ENCODE measurements at places on chromosomes 13 and 19.

- no peak overlapping the region for H3K27ac ChIP-seq
- H3K4me3 ChIP-seq, result no peak overlapping the region
- peaks cover 23% of the 10 kb centered on the region for H3K27me3 ChIP-seq
- no peaks in the 10 kb centered on the region for H3K36me3 ChIP-seq
- no peaks in the 10 kb centered on the region for H3K4me1 ChIP-seq
Observed at GRCh38 chr13:26568132-26568815, 10.8 kb downstream of the WASF3 start.

DNA sequence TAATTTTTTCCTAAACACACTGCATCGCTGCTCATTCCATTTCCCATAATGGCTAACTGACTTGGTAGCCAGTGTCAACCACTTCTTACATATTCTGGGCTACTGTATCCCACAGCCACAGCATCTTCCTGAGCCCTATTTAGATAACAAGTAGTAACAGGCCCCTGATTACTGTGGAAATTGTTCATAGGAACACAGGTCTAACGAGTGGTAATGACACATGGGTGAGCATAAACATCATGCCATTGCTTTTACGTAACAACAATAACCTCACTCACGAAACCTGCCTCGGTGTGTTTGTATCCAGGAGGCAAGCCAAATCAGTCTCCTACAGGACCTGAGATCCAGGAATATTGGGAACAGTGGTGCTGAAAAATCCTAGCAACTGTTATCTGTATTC lies 438.6 kb downstream of the KLF5 start:
- no peaks in the 10 kb centered on the region for H3K4me1 ChIP-seq
- H3K27ac ChIP-seq, result no peak overlapping the region
- no peaks in the 10 kb centered on the region for H3K36me3 ChIP-seq
- DNase-seq, result no peak
- no peaks in the 10 kb centered on the region for H3K27me3 ChIP-seq
- H3K4me3 ChIP-seq, result no peak overlapping the region

- H3K4me3 ChIP-seq, result no peak overlapping the region
- peaks cover 6% of the 10 kb centered on the region for H3K4me1 ChIP-seq
- H3K27ac ChIP-seq, result peak overlapping the region; percentile 33
- peaks cover 26% of the 10 kb centered on the region for H3K36me3 ChIP-seq
Observed at GRCh38 chr13:95260031-95260525, 41.2 kb downstream of the ABCC4 start.

- peak overlapping the region; percentile 85 for H3K4me3 ChIP-seq
- H3K27ac ChIP-seq, result peak overlapping the region; percentile 96
- no peak for DNase-seq
- peaks cover 21% of the 10 kb centered on the region for H3K4me1 ChIP-seq
- peaks cover 2% of the 10 kb centered on the region for H3K27me3 ChIP-seq
- H3K36me3 ChIP-seq, result peaks cover 37% of the 10 kb centered on the region
Observed at GRCh38 chr19:52786078-52786463, 520 bp downstream of the ZNF600 start.

DNA sequence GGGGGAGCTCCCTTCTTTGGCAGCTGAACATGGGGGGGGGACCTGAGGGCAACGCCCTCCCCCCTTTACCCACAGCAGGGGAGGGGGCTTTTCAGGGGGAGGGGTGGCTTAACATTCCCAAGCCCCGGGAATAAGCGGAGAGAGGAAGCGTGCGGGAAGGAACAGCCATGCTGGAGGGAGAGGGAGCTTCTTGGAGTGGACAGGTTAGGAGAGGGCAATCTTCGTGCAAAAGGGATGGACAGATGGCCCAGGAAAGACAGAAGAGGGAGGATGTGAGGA lies 10.8 kb downstream of the C19orf81 start:
- H3K4me1 ChIP-seq, result peaks cover 18% of the 10 kb centered on the region
- peaks cover 48% of the 10 kb centered on the region for H3K27me3 ChIP-seq
- no peak overlapping the region for H3K4me3 ChIP-seq
- H3K27ac ChIP-seq, result no peak overlapping the region
- peaks cover 5% of the 10 kb centered on the region for H3K36me3 ChIP-seq

- H3K27me3 ChIP-seq, result no peaks in the 10 kb centered on the region
- H3K27ac ChIP-seq, result no peak overlapping the region
- no peak for DNase-seq
- peaks cover 90% of the 10 kb centered on the region for H3K36me3 ChIP-seq
- no peak overlapping the region for H3K4me3 ChIP-seq
- no peaks in the 10 kb centered on the region for H3K4me1 ChIP-seq
Observed at GRCh38 chr19:57978586-57979289, 4.4 kb upstream of the C19orf18 start.
